ENCODE measurements at places on chromosomes 11 and 22. TPM values are rescaled to one million over a fixed set of nuclear protein-coding genes. Genes with fewer than 3 reads are reported as not detected.

The SGSM1 gene
- total RNA-seq = 0.10 TPM

The MS4A4A gene
- not detected for total RNA-seq

The MPPED2 gene
- not detected for total RNA-seq

The IFITM10 gene
- 1.9 TPM for total RNA-seq

The ZFP91 gene
- total RNA-seq = 72.9 TPM

- H3K4me1 ChIP-seq = peaks cover 91% of the 10 kb centered on the region
- no peak overlapping the region for H3K4me3 ChIP-seq
- DNase-seq = no peak
- H3K27ac ChIP-seq = peak overlapping the region; percentile 29
These were observed 6.2 kb downstream of the LDLRAD3 start for GRCh38 chr11:35950082-35950481.

DNA sequence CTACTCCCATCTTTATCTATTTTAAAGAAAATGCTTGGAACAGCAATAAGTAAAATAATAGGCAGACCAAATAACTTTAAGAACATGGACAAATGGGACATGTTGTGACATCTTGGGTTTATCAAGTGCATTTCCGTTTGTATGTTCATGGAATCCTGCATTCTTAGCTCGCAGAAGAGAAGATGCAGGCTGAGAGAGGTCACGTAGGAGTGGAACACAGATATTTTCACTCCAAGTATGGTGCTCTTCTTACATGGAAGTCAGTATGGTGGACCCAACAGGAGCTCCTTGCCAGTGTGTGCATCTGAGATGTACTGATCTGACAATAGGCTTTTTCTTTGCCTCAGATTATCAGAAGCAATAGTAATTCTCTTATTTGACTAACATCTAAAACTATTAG is 1.7 kb downstream of the E2F8 start:
- no peak overlapping the region for H3K27ac ChIP-seq
- no peaks in the 10 kb centered on the region for H3K27me3 ChIP-seq
- H3K4me1 ChIP-seq = peaks cover 10% of the 10 kb centered on the region
- H3K4me3 ChIP-seq = no peak overlapping the region
- H3K36me3 ChIP-seq = no peaks in the 10 kb centered on the region

- no peak overlapping the region for H3K27ac ChIP-seq
- H3K4me3 ChIP-seq = no peak overlapping the region
- H3K27me3 ChIP-seq = no peaks in the 10 kb centered on the region
- no peak for DNase-seq
- peaks cover 6% of the 10 kb centered on the region for H3K36me3 ChIP-seq
- H3K4me1 ChIP-seq = no peaks in the 10 kb centered on the region
These were observed 10.9 kb downstream of the PLAAT5 start for GRCh38 chr11:63480039-63480438.

DNA sequence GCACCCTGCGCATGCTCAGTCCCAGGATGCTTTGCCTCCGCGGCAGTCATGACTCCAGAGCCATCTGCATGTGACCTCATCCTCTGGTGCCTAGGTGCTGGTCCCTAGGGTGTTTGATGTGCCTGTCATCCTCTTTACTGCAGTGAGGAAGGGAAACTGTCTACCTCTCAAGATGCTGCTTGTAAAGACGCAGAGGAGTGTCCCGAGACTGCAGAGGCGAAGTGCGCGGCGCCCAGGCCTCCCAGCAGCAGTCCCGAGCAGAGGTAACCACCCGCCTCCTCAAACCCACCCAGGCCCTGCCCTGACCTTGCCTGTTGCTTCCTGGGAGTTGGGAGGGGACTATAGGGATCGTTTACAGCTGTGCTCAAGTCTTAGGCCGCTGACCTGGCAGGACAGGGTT is 74.6 kb upstream of the GAL start:
- no peaks in the 10 kb centered on the region for H3K27me3 ChIP-seq
- no peaks in the 10 kb centered on the region for H3K4me1 ChIP-seq
- no peak overlapping the region for H3K4me3 ChIP-seq
- H3K36me3 ChIP-seq = peaks cover 88% of the 10 kb centered on the region
- no peak for DNase-seq

GRCh38 chr22:49785841-49786471 is 41.7 kb downstream of the BRD1 start:
- no peak overlapping the region for H3K27ac ChIP-seq
- no peaks in the 10 kb centered on the region for H3K27me3 ChIP-seq
- peaks cover 67% of the 10 kb centered on the region for H3K36me3 ChIP-seq
- H3K4me1 ChIP-seq = peaks cover 11% of the 10 kb centered on the region
- H3K4me3 ChIP-seq = no peak overlapping the region

GRCh38 chr11:117997823-117998579 is 11.8 kb downstream of the IL10RA start:
- no peaks in the 10 kb centered on the region for H3K36me3 ChIP-seq
- no peaks in the 10 kb centered on the region for H3K27me3 ChIP-seq
- H3K27ac ChIP-seq = no peak overlapping the region
- no peaks in the 10 kb centered on the region for H3K4me1 ChIP-seq
- DNase-seq = no peak

GRCh38 chr11:58392746-58393145 is 13.9 kb downstream of the OR5B3 start:
- H3K4me1 ChIP-seq = peaks cover 10% of the 10 kb centered on the region
- H3K27ac ChIP-seq = no peak overlapping the region
- H3K36me3 ChIP-seq = no peaks in the 10 kb centered on the region
- no peak overlapping the region for H3K4me3 ChIP-seq

DNA sequence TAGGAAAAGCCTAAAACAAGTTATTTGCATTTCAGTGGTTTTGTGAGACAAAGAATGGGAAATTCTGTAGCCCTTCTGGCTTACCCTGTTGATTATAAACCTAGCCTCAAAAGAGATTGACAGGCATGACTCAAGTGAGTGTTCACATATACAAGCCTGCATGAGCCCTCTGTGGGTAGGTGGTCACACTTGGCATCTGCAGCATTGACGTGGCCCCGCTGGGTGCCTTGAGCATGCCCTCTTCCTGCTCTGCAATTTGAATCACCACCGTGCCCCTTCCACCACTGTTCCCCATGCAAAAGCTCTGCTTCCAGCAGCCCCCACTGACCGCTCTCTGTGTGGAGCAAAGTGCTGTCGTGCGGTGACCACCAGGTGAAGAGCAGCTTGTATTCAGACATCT is 21.0 kb upstream of the ADSL start:
- H3K27me3 ChIP-seq = no peaks in the 10 kb centered on the region
- H3K4me1 ChIP-seq = no peaks in the 10 kb centered on the region
- H3K36me3 ChIP-seq = peaks cover 66% of the 10 kb centered on the region
- H3K27ac ChIP-seq = no peak overlapping the region

DNA sequence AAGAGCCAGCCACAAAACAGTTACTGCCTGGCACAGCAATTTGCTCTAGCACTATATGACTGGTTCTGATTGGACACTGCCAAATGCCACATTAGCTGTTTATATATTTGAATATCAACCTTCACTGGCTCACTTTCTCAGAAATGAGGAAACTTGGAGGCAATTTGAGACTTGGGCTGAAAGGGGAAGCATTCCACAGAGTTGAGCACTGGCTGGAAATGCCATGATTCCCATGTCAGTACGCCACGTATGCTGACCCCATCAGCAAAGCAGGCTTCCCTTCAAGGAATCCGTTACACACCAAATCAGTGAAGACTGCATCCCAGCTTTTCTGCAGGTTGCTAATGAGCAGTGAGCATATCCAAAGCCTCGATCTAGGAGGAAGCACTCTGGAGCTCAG is 34.7 kb downstream of the GALNT18 start:
- H3K36me3 ChIP-seq = no peaks in the 10 kb centered on the region
- peaks cover 26% of the 10 kb centered on the region for H3K4me1 ChIP-seq
- DNase-seq = no peak

DNA sequence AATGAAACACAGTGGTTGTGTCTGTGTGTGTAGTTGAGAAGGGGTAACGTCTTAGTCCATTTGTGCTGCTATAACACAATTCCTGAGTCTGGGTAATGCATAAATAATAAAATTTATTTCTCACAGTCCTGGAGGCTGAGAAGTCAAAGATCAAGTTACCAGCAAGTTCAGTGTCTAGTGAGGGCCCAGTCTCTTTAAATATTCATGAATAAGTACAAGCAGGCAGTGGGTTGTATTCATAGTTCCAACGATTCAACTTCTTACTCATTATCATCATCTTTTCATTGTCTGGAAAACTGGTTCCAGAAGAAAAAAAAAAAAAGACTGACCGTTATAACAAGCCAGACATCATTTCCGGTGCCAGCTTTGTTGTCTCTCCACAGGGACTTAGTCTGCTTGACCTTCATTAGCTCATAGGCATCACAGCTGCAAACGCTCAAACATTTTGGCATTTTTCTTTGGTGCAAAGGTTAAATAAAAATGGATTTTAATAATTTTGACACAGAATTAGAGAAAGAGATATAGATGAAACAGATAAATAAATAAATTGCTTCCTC is 1297.5 kb downstream of the LRRC4C start:
- peak overlapping the region; percentile 46 for H3K27ac ChIP-seq
- no peaks in the 10 kb centered on the region for H3K27me3 ChIP-seq
- peaks cover 10% of the 10 kb centered on the region for H3K4me1 ChIP-seq

GRCh38 chr11:67271541-67272284 is 5.4 kb downstream of the GRK2 start:
- H3K36me3 ChIP-seq = peaks cover 7% of the 10 kb centered on the region
- H3K27ac ChIP-seq = no peak overlapping the region
- no peak for DNase-seq
- no peaks in the 10 kb centered on the region for H3K27me3 ChIP-seq
- H3K4me1 ChIP-seq = peaks cover 7% of the 10 kb centered on the region
- no peak overlapping the region for H3K4me3 ChIP-seq

DNA sequence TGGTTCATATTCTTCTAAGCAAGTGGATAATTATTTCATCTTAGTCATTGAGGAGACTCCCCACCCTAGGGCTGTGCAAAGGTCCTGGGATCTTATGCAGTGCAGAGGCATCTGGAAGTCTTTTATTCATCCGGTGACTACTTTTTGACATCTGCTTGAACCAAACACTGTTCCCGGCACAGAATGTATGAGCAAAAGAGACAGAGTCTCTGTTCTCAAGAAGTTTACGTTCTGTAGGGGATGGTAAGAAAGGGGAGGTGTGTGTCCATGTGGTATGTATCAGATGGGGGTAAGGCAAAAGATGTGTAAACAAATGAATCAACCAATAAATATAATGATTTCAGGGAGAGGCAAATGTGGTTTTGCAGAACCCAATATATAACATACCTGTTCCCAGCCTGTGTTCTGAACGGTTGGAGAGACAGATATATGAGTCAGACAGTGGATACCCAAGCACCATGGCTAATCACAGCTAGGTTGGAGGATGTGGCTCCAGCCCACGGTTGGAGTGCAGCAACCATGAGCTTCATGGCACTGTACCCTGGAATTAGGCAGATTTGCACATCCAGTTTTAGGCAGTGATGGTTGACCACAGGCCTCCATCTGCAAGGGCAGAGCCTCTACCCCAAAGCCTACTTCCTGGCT is 75.1 kb upstream of the CADM1 start:
- no peak overlapping the region for H3K27ac ChIP-seq
- H3K27me3 ChIP-seq = no peaks in the 10 kb centered on the region
- H3K4me3 ChIP-seq = no peak overlapping the region
- H3K4me1 ChIP-seq = peaks cover 30% of the 10 kb centered on the region
- no peak for DNase-seq

Measured in MCF 10A (cell line).